ENCODE measurements at places on chromosomes 6 and 20. TPM values are rescaled to one million over a fixed set of nuclear protein-coding genes. Genes with fewer than 3 reads are reported as not detected.

The CALHM5 gene
- total RNA-seq = not detected

The WTAP gene
- 113 TPM for total RNA-seq

The CLVS2 gene
- not detected for total RNA-seq

DNA sequence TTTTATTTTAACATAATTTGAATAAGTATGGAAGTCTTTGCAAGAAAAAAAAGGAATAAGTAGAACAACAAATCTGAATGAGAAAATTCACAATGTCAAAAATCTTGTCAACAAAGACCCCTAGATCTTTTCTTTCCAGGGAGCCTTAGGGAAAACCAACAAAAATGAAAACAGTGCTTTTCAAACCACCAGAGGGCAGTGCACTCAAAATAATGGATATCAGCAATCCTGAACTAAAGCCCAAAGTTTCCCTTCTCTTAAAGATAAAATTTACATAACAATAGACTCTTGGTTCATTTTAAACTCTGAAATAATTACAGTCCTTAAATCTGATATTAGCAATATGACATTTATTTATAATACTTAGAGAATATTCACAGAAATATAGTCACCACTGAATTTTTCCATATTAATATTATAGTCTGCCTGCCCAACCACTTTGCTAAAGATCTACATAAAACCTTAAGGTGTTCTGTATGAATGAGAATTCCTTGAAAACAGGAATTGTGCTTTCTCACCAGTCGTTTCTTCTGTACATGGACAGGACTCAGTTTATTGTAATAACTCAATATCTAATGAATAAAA, 105.3 kb upstream of the BMP5 start:
- no peak for DNase-seq

GRCh38 chr20:64065974-64066343, 3.0 kb downstream of the TCEA2 start:
- peak; percentile 89 for DNase-seq

- DNase-seq = no peak
Observed at GRCh38 chr6:41040940-41041536, 1.2 kb upstream of the TSPO2 start.

GRCh38 chr20:57013741-57014140, 252.7 kb downstream of the BMP7 start:
- DNase-seq = no peak

DNA sequence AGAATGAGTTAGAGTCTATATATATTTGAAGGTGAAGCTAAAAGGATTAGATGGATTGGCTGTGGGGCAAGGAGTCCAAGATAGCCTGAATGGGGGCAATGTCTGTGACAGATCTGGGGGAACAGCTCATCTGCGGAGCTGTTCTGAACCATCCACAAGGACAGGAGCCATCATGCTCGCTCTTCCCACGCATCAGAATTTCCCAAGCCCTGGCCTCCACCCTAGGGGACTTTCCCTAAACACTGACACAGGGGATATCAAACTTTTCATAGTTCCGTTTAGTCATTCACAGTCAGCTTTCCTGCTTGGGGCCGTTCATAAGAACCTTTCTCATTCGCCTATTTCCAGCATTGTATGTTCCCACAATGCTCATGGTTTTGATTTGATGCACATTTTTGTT, 37.6 kb upstream of the CCN6 start:
- no peak for DNase-seq

DNA sequence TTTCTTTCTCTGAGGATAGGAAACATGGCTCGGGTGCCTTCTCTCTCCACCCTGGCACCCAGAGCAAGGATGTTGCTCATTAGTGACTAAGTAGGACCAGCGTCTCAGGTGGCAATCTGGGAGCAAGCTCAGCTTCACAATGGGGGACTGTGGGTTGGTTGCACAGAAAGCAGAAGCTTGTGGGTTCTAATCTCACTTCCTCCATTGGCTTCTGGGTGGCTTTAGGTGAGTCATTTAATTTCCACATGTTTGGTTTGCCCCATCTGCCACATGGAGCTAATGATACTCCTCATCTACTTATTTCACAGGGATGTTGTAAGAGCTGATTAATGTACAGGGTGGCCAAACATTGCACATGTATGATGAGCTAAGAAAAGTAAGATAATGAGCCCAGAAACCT, 54.8 kb upstream of the AKIRIN2 start:
- DNase-seq = peak; percentile 53

DNA sequence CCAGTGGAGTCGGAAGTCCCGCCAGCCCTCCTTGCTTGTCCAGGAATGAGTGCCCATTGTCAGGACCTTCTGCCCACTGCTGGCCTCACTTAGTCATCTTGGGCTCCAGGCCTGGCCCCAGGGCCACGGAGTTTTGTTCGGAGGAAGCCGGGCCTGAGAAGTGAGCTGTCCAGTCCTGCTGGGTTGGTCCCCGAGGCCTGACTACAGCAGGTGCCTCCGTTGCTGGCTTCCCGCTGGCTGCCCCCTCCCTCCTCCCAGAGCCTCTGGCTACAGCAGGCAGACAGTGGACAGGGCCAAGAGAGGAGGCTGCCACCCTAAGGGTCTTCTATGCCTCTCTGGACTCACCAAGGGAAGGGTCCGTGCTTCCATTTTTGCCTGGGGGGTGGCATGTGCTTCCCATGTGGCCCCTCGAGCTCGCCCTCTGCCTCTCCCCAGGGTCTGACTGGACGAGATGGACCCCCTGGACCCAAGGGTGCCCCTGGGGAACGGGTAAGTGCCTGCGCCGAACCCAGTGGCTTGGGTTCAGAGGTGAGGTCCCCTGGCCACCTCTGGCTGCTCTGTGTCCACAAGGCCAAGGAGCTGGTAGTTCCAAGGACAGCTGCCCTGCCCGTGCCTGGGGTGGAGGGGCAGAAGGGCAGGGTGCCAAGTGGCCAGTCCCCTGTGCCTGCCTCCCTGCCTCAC, 2.8 kb downstream of the COL9A3 start:
- DNase-seq = no peak

- no peak for DNase-seq
Observed at GRCh38 chr6:74646461-74646860, 559.4 kb downstream of the COL12A1 start.
